ENCODE measurements at places on chromosomes 6 and 20.

DNA sequence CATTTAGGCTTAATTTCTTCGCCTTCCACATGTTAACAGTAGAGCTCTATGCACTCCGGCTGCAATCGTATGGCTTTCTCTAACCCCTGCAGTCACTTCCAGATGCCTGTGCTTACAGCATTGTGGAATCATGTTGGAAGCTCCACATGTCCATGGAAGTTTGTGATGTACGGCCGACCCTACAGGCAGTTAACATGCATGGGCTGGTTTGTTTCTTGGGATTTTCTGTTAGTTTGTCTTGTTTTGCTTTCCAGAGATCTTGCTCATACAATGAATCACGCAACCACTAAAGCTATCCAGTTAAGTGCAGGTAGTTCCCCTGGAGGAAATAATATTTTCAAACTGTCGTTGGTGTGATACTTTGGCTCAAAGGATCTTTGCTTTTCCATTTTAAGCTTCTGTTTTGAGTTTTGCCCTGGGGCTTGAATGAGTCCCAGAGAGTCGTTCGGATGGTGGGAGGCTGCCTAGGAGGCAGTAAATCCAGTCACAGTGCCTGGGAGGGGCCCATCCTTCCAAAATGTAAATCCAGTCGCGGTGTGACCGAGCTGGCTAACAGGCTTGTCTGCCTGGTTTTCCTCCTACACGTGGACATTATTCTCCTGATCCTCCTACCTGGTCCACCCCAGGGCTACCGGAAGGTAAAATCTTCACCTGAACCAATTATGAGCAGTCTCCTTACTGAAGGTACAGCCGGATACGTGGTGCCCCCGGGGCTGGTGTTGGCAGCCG is 225.9 kb downstream of the SMOC2 start:
- DNase-seq = peak; percentile 31

DNA sequence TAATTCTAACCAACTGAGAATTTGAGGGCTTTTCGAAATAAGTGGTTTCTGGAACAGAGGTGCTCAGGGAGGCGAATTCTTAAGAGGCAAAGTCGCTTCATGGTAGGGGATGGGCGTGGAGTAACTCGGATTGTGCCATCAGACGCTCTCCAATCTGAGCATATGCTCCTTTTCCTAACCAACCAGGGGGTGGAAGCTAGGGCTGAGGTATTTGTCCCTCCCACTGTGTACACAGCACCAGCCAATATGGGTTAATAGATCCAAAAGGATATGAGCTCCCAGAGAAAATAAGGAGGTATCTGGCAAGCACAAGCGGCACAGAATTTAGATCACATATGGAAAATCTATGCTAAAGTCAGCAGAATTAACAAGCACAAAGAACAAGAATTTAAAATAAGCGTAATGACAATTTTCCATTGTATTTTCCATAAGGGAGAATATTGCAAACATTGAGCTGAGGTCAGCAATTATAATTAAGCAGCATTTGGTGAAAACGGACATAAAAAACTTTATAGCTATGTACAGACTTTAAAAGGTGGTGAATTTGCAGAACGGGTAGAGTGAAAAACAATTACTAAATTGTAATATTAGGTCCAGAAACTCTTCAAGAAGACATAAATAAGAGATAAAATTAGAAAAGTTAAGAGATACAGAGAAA is 55.0 kb upstream of the PHACTR1 start:
- no peak for DNase-seq

- DNase-seq = no peak
Observed at GRCh38 chr6:163538331-163538730, 123.8 kb downstream of the QKI start.

DNA sequence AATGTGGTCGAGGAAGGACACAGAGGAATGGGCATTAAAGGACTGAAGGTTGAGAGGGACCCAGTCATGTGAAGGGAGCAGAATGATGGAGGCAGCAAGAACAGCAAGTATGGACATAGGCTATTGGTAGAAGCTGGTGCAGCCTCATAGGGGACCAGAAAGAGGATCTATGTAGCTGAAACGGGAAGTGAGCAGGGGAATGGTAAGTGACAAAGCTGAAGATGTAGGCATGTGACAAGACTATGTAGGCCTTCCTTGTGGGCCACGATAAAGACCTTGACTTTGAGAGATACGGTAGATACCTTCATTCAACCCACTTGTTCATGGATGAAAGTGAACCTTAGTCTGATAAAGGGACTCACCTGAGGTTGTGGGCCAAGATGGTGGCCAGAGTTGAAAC is 3.5 kb downstream of the CTNNBL1 start:
- DNase-seq = no peak

GRCh38 chr6:125102891-125103290 is 50.7 kb upstream of the TPD52L1 start:
- no peak for DNase-seq

DNA sequence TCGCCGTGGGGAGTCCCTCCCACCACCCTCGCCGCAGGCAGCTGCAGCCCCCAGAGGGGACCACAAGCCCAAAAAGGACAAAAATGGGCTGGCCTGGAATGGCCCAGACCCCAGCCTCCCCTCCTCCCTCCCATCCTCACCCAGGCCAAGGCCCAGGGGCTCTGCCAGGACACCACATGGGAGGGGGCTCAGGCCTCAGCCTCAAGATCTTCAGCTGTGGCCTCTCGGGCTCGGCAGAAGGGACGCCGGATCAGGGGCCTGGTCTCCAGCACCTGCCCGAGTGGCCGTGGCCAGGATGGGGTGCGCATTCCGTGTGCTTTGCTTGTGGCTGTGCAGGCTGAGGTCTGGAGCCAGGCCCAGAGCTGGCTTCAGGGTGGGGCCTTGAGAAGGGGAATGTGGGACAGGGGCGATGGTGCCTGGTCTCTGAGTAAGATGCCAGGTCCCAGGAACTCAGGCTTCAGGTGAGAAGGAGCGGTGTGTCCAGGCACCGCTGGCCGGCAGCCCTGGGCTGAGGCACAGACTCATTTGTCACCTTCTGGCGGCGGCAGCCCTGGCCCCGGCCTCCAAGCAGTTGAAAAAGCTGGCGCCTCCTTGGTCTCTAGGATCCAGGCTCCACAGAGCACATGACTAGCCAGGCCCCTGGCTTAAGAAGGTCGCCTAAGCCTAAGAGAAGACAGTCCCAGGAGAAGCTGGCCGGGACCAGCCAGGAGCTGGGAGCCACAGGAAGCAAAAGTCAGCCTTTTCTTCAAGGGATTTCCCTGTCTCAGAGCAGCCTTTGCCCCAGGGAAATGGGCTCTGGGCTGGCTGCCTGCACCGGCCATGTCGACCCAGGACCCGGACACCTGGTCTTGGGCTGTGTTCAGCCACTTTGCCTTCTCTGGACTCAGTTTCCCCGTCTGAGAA is 35.2 kb upstream of the MRGBP start:
- no peak for DNase-seq

- no peak for DNase-seq
Observed at GRCh38 chr6:109045493-109045892, 49.2 kb downstream of the SESN1 start.

DNA sequence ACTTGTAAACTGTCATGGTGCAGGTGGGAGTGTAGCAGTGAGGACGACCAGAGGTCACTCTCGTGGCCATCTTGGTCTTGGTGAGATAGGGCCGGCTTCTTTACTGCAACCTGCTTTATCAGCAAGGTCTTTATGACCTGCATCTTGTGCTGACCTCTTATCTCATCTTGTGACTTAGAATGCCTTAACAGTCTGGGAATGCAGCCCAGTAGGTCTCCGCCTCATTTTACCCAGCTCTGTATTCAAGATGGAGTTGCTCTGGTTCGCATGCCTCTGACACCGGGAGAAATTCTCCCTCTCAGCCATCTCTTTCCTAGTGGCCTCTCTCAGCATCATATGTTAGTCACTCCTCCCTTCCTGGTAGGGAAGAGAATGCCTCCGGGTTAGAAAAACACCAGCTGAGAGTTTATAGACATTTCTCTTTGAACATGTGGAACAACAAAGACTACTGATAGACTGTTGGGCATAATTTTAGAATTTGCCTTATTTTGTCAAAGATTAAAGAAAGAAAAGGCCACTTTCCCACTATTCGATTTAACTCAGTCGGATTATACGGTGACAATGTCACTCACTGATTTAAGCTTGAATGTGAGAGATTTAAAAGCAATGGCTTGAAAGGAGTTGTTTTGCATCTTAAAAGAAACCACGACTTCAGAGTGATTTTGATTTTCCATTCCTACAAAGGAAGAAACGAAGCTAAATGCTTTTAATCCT is 67.9 kb upstream of the SNX9 start:
- no peak for DNase-seq

DNA sequence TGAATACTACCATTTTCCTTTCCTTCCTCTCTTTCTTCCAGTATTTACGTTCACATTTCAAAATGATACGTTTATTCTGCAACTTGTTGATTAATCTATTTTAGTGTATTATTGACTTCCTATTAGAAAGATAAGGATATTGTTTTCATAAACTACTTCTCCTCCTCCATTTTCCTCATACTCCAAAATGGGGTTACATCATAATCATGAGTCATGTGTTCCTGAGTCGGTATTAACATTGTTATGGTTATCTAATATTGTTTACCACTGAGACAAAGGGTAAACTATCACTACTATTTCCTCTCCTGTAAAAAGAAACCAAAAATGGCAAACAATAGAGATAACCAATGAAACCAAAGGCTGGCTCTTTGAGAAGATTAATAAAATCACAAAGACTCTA is 126.5 kb upstream of the CDYL start:
- no peak for DNase-seq

- no peak for DNase-seq
Observed at GRCh38 chr20:38344107-38344701, 2.1 kb upstream of the LBP start.

GRCh38 chr20:36658300-36658699 is 12.3 kb upstream of the SLA2 start:
- DNase-seq = no peak

DNA sequence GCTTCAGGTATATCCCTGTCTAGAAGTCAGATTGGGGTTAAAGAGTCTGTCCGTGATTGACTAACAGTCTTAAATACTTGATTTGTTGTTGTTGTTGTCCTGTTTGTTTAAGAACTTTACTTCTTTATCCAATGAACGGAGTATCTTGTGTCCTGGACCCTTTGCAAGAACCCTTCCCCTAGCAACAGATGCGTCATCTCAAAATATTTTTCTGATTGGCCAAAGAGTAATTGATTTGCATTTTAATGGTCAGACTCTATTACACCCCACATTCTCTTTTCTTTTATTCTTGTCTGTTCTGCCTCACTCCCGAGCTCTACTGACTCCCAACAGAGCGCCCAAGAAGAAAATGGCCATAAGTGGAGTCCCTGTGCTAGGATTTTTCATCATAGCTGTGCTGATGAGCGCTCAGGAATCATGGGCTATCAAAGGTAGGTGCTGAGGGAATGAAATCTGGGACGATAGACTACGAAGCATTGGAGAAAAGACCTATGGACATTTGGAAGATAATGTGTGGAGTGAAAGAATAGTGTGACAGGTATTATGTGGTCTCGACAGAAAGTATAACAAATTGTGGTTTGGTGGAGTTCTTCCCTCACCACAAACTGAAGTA is at the start of gene HLA-DRA:
Gene HLA-DRA, plus strand, starts transcription at position 286 of the 613 bp plus-strand sequence. Its CDS starts 64 bp downstream, at position 350.
- no peak for DNase-seq

DNA sequence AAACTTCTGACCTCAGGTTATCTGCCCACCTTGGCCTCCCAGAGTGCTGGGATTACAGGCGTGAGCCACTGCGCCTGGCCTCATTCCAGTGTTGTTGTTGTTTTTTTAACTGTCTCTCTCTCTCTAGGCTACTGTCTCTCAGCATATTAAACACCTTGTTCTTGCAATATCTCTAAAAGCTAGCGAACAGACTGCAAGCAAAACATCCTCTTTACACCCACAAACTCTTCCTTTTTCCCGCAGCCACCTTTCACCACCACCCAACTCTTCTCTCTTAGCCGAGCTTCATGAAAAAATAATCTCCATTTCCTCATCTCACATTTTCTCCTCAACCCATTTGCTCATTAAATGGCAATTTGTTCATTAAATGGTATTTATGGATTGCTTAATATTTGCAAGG is 45.5 kb downstream of the SGK1 start:
- DNase-seq = no peak

GRCh38 chr20:32891926-32892660 is 33.4 kb downstream of the EFCAB8 start:
- no peak for DNase-seq

DNA sequence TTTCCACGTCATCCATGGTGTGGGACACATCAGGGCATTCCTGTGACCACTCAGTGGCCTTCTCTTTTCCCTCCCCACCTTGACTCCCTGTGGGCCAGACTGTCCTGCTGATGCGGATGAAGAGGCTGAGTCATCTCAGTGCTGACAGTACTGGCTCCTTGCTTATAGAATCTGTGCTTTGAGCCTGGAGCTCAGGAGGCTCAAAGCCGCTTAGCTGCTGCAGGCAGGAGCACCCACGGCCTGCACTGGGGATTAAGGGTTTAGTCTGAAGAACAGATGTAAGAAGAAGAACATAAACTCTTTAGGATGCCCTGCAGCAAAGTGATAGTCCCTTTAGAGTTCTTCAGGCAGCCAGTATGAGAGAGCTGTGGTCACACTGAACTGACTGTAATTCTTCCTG is 642.0 kb upstream of the CHD6 start:
- DNase-seq = no peak

DNA sequence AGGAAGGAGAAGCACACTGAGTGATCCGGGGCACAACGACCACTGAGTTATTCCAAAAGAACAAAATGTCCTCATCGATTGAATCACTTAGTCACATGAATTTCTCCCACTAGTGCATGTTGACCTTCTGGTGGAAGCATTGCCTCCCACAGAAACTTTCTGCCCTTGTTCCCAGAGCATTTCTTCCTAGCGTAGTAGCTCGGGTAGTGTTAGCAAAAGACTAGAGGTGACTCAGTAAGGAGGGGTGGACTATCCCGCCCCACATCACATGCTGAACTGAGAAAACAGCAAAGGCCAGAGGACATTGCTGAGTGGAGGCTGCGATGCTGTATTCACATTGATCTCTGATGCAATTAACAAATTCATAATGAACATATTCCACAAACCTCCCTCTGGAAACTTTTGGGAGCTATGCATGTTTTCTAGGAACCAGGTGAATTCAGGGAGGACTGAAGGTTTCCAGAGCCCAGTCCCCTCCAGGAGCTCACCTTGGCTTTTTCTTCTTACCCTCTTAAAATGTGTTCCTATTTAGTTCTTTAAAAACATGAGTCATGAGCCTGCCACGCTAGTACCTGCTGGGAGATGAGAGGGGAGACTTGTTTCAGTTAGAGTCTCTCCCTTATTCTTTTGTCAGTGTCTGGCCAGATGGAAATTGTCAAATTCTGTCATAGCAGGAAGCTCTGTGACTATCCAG is 507.9 kb downstream of the CDH26 start:
- no peak for DNase-seq

DNA sequence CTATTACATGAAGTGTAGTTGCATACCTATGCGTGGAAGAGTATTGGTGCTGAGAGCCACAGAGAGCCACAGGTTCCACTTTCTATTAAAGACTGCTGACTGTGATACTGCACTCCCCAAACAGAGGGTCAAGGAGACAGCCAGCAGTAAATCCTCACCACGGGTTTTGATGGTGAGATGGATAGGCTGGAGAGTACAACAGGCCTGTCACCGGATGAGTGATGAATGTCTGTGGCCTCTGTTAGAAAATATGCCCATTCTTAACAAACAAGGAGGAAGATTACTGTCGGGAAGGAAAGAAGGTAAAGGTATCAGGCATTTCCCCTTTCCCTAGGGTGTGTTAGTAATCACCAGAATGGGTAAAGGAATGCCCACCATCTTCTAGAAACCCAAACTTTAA is 286.5 kb downstream of the ALDH8A1 start:
- no peak for DNase-seq

Measured in NCI-H1417 (cell line).